ENCODE measurements at places on chromosomes 11 and 22.

DNA sequence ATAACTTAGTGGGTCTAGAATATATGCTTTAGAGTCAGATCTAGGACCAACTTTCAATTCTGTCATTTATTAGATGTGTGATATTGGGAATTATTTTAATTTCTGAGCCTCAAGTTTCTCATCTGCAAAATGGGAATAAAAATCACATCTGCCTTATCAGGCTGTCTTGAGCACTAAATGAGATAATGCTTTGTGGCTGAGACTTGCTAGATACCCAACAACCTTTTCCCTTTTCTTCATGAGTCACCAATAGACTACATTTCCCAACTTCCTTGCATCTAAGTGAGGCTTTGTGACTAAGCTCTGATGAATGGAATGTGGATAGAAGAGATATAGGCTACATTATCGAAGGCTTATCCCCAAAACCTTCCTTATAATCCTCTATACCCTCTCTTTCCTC is 220.7 kb upstream of the SESN3 start:
- DNase-seq, result no peak

DNA sequence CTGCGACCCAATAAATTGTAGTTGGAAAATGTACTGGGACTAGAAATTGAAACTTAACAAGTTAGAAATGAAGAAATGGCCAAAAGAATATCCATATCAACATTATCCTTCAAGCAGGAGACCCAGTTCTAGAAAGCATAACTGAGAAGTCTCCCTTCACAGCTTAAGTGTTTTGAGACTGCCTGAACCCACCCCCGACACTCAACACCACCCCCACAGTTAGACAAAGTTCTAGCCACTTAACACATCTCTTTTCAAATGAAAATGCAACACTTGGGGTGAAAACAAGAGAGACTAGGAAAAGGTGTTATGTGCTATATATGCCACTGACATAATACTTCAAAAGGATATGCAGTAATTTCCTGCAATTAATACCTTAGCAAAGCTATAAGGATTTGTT is 184.5 kb downstream of the SOX6 start:
- no peak for DNase-seq

DNA sequence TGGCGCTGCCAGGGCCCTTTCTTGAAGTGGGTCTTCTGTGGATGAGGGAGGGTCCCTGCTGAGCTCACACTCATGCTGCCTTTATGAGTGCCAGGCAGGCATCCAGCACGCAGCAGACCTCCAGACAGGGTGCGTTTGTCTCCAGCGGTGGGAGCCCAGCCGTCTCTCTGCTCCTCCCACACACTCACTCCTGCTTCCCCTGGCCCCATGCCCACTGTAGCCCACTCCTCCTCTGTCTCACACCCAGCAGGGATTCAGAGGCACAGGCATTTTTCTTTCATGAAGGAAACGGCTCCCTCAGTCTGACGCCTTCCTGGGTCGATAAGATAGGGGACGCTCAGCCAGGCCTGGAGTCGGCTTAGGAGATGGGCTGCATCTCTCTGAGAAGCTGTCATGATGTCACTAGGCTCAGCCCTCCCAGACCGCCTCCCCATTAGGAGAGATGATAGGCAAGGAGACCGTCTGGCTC is 183.9 kb upstream of the NCAM1 start:
- DNase-seq, result no peak

- DNase-seq, result no peak
These were observed 3.9 kb downstream of the CDC45 start for GRCh38 chr22:19483481-19484244.

- no peak for DNase-seq
These were observed 92.9 kb downstream of the FBXO7 start for GRCh38 chr22:32567544-32567943.

DNA sequence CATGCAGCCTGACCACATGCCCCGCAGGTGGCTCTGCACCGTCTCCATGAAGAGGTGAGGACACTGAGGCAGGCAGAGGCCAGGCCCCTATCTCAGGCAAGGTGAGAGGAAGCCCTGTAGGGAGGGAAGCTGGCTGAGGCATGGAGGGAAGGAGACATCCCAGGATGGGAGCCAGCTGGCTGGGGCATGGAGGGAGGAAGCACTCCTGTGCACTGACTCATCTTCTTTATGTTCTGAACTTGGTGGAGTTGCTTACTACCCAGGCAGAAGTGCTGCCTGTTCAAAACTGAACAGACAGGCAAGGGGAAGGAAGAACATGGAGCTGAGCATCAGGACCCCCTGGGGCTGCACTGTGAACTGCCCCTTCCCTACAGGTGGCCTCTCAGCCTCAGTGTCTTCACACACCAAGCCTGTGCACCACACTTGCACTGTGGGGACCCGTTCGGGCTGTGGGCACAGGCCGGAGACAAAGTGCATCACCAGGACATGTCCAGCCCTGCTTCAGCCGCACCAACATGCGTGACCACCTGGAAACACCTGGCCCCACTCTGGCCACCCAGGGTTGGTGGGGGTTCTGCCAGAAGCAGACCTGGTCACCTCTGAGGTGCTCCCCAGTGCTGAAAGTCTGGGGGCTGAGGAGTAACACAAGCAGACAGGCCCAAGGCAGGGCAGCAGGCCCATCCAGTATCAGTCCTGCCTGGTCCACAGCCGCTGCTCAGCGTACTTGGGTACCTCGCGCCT is 55.5 kb downstream of the DGCR2 start:
- no peak for DNase-seq

GRCh38 chr22:41334215-41334614 is 32.9 kb downstream of the ZC3H7B start:
- DNase-seq, result no peak

- DNase-seq, result no peak
These were observed 2.2 kb downstream of the CPT1B start for GRCh38 chr22:50576070-50576469.

DNA sequence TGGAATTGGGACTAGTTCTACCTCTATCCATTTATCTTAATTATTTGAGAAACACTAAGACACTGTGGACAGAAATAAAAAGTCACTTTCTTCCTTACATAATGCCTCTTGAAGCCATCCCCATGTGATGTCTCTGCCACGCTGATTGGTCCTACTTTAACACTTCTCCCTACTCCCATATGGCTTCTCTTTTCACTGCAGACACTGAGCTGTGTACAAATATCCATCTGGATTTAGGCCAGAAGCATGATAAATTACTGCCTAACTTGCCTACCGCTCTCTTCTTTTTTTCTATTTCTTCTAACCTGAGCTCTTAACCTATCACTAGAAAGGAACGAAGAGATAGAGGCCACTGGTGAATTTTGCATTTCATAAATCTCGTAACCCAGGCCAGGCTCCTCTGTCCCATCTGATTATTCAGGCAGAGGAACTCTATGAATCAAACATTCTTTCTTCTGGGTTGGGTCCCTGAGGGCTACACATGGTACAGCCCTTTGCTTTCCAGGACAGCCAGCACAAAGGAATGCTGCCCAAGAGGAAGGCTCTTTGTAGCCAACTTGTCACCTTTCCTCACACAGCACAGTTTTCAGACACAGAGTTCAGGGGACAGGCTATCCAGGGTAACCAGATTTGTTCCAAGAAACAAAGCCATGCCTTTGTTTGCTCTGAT is 878.5 kb upstream of the LRRC4C start:
- DNase-seq, result no peak

DNA sequence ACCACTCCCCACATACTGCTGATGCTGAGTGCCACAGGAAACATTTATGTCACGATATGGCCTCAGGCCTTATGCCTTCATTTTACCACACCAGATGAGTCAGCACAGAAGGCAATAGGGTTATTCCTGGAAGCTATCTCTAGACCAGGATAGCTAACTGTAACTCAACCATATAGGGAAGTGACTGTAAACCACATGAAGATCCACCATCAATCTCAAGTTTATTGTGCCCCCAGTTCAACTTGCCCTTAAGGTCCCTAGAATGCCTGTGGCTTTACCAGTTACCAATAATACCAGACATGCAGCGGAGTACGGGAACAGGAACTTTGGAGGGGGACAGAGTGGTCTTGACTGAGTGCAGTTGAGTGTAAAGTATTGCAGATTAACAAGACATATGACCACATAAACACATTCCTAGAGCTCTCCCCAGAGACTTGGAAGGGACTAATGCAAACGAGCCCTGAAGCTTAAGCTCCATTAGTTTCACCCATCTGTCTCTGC is 180.9 kb downstream of the KIF18A start:
- no peak for DNase-seq

- no peak for DNase-seq
These were observed 5.9 kb upstream of the PACSIN3 start for GRCh38 chr11:47192111-47192510.

- DNase-seq, result no peak
These were observed 256.3 kb downstream of the DDX10 start for GRCh38 chr11:108921211-108921610.

- no peak for DNase-seq
These were observed 1.3 kb upstream of the ZNF70 start for GRCh38 chr22:23752090-23752691.

- DNase-seq, result no peak
These were observed 7.2 kb downstream of the FAM83F start for GRCh38 chr22:40001800-40002577.

DNA sequence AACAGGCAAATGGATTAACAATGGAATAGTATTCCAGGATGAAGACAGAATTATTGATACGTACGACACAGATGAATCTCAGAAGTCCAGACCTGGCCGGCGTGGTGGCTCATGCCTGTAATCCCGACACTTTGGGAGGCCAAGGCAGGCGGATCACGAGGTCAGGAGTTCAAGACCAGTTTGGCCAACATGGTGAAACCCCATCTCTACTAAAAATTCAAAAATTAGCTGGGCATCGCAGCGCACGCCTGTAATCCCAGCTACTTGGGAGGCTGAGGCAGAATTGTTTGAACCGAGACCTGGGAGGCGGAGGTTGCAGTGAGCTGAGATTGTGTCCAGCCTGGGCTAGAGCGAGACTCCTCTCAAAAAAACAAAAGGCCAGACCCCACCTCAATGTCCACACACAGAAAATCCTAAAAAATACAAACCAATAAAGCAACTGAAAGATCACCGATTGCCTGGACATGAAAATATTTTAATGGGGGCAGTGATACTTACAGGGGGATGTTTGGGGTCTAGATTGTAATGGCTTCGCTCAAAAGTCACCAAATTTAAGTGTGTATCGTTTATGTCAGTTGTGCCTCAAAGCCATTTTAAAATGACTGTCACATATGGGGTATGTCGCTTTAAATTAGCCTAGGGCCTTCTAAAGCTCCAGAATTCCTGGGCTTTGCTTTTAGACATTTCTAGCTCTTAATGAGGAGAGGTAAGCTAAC is 3.8 kb downstream of the RPS25 start:
- DNase-seq, result no peak

DNA sequence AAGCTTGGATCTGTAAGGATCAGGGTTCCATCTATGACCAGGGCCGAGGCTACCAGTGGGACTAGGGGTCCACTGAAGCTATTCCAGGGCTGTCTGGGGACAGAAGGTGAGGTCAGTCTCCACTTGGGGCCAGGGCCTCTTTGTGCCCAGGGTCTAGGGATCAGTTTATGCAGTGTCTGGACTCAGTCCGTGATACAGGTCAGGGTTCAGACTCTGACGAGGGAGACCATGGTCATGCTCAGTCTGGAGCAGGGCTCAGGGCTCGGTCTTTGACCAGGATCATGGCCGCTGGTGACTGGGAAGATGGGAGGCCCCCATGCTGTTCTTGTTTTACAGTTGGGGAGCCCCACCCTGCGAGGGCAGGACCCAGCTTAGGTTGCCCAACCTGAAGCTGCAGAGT is 11.8 kb downstream of the TSSC4 start:
- DNase-seq, result no peak

GRCh38 chr22:29028468-29028867 is 33.2 kb downstream of the C22orf31 start:
- DNase-seq, result no peak

DNA sequence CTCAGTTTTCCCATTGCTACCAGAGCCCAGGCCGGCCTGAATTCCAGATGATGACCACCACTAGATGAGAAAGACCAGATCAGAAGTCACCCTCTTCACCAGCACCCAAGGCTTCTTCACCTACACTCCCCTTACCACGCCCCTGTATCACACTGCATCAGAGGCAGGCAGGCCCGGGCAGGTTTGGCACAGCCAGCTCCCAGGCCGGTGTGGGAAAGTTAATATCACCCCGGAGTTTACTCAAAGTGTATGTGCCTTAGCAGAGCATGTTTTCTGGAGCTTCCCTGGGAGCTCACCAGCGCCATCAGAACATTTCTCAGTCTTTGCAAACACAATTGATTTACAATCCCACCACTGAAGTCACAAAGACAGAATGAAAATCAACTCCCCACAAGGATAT is 47.5 kb upstream of the POU2AF1 start:
- no peak for DNase-seq

DNA sequence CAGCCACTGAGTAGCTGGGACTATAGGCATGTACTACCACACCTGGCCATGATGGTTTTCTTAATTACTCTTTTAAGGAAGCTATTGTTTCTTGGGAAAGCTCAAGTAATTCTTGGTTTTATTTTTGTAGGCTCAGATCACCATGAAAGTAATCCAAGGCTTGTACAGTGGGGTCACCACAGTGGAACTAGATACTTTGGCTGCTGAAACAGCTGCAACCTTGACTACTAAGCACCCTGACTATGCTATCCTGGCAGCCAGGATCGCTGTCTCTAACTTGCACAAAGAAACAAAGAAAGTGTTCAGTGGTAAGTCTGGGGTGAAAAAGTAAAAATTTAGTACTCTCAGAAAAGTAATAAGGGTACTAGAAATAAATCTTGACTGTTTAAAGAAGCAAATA is 11.3 kb downstream of the RRM1 start:
- no peak for DNase-seq

- DNase-seq, result no peak
These were observed 6.9 kb downstream of the KMT5B start for GRCh38 chr11:68206211-68206610.

DNA sequence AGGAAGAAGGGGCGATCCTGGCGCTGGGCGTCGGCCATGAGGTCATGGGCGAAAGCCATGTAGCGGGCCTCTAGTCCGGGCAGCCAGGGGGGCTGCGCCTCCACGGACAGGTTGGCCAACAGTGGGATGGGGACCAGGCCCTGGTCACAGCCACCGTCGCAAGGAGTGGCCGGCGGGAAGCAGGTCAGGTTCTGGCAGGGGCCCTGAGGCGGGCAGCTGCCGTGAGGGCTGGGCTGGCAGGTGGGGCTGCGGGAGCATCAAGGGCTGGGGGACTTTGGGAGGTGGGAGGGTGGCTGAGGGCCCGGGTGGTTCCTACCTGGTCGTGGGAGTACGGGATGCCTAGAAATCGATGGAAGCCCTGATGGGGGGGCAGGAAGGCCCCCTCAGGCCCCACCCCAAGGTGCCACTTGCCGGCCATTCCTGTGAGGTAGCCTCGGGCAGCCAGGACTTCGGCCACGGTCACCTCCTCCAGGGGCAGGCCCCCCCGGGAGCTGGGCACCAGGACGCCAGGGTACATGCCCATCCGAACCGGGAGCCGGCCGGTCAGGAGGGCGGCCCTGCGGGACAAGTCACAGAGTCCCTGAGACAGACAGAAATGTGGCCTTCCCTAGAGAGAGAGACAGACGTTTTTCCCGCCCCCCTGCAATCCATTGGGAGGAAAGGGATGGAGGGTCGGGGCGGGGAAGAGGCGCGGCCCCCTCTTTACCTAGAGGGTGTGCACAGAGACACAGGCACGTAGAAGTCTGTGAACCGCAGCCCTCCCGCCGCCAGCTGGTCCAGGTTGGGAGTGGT is 906 bp downstream of the ARSA start:
- DNase-seq, result no peak

GRCh38 chr22:48807155-48807554 is 1020.5 kb downstream of the BRD1 start:
- peak; percentile 70 for DNase-seq
